Activated CD4-positive, alpha-beta T cell treated with anti-CD3 and anti-CD28 coated beads, Interleukin-2, amount 10 ng/mL, durations not matched to agents 7 days and 5 days (primary cell): ENCODE measurements at places on chromosomes 11 and 22. TPM values are rescaled to one million over a fixed set of nuclear protein-coding genes. Genes with fewer than 3 reads are reported as not detected.

GRCh38 chr11:11363674-11364073 is 10.6 kb upstream of the CSNK2A3 start:
- DNase-seq: no peak
- peaks cover 9% of the 10 kb centered on the region for H3K27me3 ChIP-seq
- no peaks in the 10 kb centered on the region for H3K4me1 ChIP-seq
- H3K27ac ChIP-seq: no peak overlapping the region
- no peaks in the 10 kb centered on the region for H3K36me3 ChIP-seq
- no peak overlapping the region for H3K4me3 ChIP-seq

GRCh38 chr22:17063411-17064106 is 21.2 kb upstream of the IL17RA start:
- DNase-seq: no peak
- H3K4me1 ChIP-seq: peaks cover 8% of the 10 kb centered on the region
- H3K36me3 ChIP-seq: no peaks in the 10 kb centered on the region

DNA sequence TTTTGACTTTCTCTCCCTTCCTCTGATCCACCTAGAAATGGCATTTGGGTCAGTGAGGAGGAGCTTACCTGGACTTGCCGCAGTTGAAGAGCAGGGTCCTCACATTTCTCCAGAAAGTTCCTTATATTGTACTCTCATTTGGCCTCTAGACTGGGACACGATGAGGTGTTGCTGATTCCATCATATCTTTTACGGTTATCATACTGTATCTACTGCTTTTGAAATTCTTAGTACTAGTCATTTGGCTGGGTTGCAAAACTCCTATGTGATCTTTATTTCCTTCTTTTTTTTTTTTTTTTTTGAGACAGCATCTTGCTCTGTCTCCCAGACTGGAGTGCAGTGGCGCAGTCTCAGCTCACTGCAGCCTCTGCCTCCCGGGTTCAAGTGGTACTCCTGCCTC is 58.7 kb upstream of the FAM181B start:
- no peak for DNase-seq
- no peak overlapping the region for H3K4me3 ChIP-seq
- H3K27ac ChIP-seq: no peak overlapping the region
- H3K4me1 ChIP-seq: no peaks in the 10 kb centered on the region
- no peaks in the 10 kb centered on the region for H3K36me3 ChIP-seq

DNA sequence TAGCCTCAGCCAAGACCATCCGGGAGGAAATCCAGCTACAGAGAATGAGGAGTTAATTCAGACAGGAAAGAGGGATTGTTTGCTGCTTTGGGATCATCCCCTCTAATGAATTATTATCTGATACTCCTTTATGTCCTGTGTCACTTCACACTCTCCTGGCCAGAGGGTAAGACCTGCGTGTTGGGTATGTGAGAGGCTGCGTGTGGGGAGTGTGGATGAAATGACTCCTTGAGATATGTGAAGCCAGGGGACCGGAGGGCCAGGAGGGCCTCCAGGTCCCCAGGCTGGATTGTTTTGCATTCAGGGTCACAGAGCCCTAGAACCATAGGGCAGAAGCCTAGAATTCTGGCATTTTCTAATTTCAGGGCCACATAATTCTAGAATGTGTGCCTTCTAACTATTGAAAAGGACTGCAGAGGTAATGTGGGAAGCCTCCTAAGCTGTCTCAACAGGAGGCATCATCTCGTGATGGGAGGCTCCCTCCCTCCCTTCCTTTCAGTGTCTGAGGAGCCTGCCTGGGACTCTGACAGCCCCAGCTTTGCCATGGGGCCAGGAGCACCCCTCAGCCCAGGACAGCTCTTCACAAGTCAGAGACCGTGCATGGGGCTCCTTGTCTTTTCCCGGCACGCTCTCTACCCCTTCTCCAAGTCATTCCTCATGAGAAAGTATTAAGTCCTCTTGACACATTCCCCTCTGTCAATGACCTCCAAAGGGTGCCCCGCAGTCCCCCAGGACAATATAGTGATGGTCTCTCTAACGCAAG is 3.7 kb downstream of the TPBGL start:
- DNase-seq: no peak
- H3K4me3 ChIP-seq: no peak overlapping the region
- peaks cover 44% of the 10 kb centered on the region for H3K27me3 ChIP-seq
- peaks cover 19% of the 10 kb centered on the region for H3K4me1 ChIP-seq
- no peak overlapping the region for H3K27ac ChIP-seq
- no peaks in the 10 kb centered on the region for H3K36me3 ChIP-seq

The OR6A2 gene
- not detected for total RNA-seq

DNA sequence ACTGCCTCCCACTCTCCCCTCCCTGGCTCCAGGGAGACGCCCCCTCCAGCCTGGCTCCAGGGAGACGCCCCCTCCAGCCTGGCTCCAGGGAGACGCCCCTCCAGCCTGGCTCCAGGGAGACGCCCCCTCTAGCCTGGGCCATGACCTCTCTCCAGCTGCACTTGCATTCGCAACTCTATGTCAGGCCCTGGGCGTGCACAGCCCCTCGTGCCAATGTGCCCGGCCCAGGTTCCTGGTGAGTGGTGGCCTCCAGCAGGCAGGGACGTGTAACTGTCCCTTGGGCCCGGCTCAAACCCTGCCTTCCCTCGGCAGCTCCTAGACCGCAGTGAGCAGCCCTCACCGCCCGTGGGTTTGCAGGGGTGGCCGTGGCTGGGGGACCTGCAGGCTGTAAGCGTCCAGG is 6.9 kb downstream of the MUC6 start:
- no peaks in the 10 kb centered on the region for H3K4me1 ChIP-seq
- H3K27ac ChIP-seq: no peak overlapping the region

The SOX6 gene
- total RNA-seq: not detected

- DNase-seq: no peak
- H3K4me3 ChIP-seq: no peak overlapping the region
- H3K27ac ChIP-seq: no peak overlapping the region
- H3K27me3 ChIP-seq: no peaks in the 10 kb centered on the region
Observed at GRCh38 chr22:46081036-46081830, 69.1 kb upstream of the PPARA start.

- no peaks in the 10 kb centered on the region for H3K36me3 ChIP-seq
- H3K27me3 ChIP-seq: no peaks in the 10 kb centered on the region
- H3K4me1 ChIP-seq: no peaks in the 10 kb centered on the region
- H3K27ac ChIP-seq: no peak overlapping the region
Observed at GRCh38 chr11:80320226-80320625, 879.4 kb upstream of the TENM4 start.

The NAT10 gene
- 73.4 TPM for total RNA-seq

DNA sequence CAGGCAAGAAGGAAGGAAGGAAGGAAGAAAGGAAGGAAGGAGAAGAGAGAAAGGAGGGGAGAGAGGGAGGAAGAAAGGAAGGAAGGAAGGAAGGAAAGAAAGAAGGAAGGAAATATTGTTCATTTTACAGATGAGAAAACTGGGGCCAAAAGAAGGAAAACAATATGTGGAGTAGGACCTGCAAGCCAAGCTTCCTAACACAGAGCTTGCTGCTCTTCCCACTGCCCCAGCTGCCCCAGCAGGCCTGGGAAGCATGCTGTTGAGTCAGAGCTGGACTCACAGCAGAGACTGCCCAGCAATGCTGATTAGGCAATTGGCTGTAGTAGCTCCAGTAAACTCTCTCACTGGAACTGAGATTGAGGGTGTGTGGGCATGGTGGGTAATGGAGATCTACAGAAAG is 42.6 kb upstream of the SMCO4 start:
- H3K27me3 ChIP-seq: peaks cover 14% of the 10 kb centered on the region
- no peaks in the 10 kb centered on the region for H3K36me3 ChIP-seq
- no peak overlapping the region for H3K4me3 ChIP-seq
- no peak overlapping the region for H3K27ac ChIP-seq
- peaks cover 5% of the 10 kb centered on the region for H3K4me1 ChIP-seq

DNA sequence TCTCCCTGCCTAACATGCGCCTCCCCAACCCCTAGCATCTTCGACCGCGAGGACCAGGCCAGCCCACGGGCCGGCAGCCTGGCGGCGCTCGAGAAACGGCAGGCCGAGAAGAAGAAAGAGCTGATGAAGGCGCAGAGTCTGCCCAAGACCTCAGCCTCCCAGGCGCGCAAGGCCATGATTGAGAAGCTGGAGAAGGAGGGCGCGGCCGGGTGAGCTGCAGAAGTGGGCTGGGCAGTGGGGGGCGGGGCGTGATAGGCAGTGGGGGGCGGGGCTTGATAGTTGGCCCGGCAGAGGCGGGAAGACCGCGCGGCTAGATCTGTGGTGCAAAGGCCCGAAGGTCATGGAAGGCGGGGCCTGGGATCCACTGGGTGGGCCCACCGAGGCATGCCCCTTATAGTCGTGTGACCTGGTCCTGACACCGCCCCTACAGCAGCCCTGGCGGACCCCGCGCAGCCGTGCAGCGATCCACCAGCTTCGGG is 8.7 kb downstream of the SELENOM start:
- peaks cover 12% of the 10 kb centered on the region for H3K36me3 ChIP-seq
- H3K4me3 ChIP-seq: no peak overlapping the region
- H3K4me1 ChIP-seq: no peaks in the 10 kb centered on the region
- DNase-seq: no peak
- H3K27ac ChIP-seq: no peak overlapping the region
- H3K27me3 ChIP-seq: no peaks in the 10 kb centered on the region

- no peaks in the 10 kb centered on the region for H3K27me3 ChIP-seq
- H3K4me3 ChIP-seq: no peak overlapping the region
- no peak overlapping the region for H3K27ac ChIP-seq
- peaks cover 84% of the 10 kb centered on the region for H3K36me3 ChIP-seq
- DNase-seq: no peak
- H3K4me1 ChIP-seq: peaks cover 2% of the 10 kb centered on the region
Observed at GRCh38 chr22:40363059-40363458, 7.3 kb upstream of the SGSM3 start.

The CCDC87 gene
- not detected for total RNA-seq

DNA sequence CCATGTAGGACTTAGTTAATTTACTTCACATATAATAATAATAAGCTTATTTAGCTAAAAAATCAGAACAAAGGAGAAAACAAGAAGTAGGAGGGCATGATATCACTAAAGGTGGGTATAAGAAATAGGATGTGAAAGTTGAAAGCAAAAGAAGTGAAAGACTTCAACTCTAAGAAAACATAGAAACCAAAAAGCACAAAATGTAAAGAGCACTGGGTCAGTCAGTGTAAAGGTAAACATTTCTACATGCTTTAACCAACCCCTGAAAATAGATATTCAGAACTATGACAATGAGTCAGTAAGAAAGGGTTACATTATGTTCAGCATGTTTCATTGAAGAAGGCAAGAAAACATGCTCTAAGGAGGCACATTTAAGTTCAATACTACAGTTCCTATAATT is 298.8 kb downstream of the SWAP70 start:
- H3K27me3 ChIP-seq: no peaks in the 10 kb centered on the region
- no peak overlapping the region for H3K27ac ChIP-seq
- no peaks in the 10 kb centered on the region for H3K36me3 ChIP-seq
- DNase-seq: no peak
- H3K4me3 ChIP-seq: no peak overlapping the region
- H3K4me1 ChIP-seq: no peaks in the 10 kb centered on the region

DNA sequence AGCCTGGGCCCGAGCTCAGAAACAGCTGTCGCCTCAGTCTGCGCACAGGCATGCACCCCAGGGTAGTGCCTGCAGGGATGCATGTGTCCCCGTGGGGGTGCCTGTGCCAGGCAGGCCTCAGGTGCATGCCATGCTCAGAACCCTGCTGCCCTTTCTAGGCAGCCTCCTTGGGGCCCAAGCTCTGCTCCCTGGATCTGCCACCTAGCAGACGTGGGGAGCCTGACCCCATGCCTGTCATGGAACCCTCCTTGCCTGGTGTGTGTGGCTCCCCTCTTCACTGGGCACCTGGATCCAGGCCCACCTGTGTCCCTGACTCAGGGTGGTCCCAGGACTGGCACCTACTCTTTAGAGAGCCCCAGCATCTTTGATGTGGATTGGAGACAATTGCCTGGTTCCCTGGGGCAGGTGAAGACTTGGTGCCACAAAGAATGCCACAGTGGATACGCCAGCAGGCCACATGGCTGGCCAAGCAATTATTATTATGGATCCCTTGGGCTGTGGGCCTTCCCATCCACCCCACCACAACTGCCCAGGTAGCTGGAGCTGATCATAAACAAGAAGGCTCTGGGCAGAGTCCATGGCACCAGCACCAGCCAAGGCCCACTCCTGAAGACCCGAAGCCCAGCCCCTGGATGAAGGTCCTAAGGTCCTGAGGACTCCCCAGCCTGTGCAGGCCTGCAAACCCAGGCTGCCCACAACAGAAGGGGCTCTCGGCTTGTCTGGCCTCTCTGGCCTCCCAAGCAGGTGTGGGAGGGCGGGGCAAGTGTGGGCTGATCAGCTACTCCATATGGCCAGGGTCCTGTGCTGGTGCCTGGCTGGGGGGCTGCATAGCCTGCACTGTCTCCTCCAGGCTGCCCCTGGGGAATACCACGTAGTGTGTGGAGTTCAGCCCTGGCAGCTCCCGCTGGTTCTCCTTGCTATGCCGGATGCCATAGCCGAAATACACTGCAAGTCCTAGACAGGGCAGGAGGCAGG is 3.8 kb downstream of the SLC7A4 start:
- H3K36me3 ChIP-seq: no peaks in the 10 kb centered on the region
- H3K4me1 ChIP-seq: peaks cover 17% of the 10 kb centered on the region
- H3K27me3 ChIP-seq: peaks cover 14% of the 10 kb centered on the region
- no peak overlapping the region for H3K27ac ChIP-seq

The TPBGL gene
- 0.06 TPM for total RNA-seq

GRCh38 chr11:74932797-74933196 is 16.1 kb downstream of the XRRA1 start:
- H3K4me3 ChIP-seq: no peak overlapping the region
- peaks cover 20% of the 10 kb centered on the region for H3K36me3 ChIP-seq
- DNase-seq: peak; percentile 27
- no peaks in the 10 kb centered on the region for H3K27me3 ChIP-seq
- no peak overlapping the region for H3K27ac ChIP-seq

DNA sequence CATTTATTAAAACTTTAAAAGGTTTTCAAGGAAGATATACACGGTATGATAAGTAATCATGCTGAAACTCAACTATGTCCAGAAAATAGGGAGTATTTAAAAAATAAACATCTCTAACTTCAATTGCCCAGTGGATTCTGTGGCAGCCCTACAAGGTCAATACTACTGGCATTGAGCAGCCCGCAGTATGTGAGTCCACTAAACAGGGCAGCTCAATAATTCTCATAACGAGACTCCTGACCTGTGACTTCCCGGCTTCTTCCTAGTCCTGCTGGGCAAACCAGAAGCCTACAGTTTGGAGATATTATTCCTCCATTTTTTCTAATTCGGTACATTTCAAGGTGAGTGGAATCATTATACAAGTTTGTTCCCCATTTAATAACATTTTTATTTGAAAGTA is 580.5 kb upstream of the CCDC90B start:
- no peaks in the 10 kb centered on the region for H3K36me3 ChIP-seq
- no peak for DNase-seq
- H3K27me3 ChIP-seq: no peaks in the 10 kb centered on the region
- H3K4me1 ChIP-seq: no peaks in the 10 kb centered on the region
- no peak overlapping the region for H3K4me3 ChIP-seq
- H3K27ac ChIP-seq: no peak overlapping the region

DNA sequence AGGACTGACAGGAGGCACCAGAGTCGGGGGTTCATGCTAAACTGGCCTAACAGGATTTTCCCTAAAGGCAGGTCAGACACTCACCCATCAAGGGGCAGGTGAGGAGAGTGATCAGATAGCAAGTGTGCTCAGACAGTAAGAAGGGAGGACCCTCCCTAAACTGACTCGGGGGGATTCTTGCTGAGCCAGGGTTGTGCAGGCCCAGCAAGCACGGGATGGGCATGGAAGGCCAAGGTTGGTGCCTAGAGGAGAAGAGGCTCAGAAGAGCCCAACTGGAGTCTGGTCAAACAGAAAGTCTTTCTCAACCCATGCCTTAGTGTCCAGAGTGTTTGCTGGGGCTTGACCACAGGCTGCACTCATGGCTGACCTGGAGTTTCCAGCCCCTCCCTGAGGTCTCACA is 6.2 kb upstream of the APOL1 start:
- H3K4me3 ChIP-seq: no peak overlapping the region
- no peak for DNase-seq
- H3K27ac ChIP-seq: no peak overlapping the region
- H3K4me1 ChIP-seq: peaks cover 4% of the 10 kb centered on the region

The KRTAP5-7 gene
- not detected for total RNA-seq
